ENCODE measurements at places on chromosomes 16 and 17.

DNA sequence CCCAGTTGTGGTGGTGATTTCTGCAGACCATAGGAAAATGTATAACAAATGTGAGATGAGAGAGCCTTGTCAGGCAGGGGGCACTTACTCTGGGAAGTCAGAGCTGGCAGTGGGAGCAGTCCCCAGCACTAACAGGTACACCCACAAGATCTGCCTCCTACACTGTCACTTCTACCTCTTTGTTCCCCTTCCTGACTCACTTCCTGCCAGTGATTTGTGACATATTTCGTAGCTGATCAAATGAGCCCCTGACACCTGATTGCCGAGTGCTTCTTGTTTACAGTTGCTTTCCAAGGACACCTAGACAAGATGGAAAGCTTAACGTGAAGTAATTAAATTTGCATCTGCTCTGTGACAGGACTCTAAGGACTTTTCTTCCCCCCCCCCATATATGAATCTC is 40.5 kb downstream of the FTO start:
- DNase-seq: no peak

DNA sequence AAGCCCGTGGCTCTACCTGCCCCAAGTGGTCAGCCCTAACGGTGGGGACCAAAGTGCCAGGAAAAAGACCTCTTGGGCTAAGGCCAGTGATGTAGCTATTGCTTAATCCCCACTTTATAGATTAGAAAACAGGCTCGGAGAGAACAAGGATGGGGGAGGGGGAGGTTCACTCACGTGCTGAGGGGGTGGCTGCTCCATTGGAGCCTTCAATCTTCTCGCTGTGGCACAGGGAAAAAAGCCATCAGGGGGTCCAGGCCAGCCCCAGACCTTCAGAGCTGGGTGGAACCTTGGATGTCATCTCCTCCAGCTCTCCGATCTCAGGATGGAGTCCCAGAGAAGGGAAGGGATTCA is 45.9 kb downstream of the SRCIN1 start:
- DNase-seq: no peak

GRCh38 chr17:10081571-10082169 is 116.7 kb downstream of the GAS7 start:
- no peak for DNase-seq

- DNase-seq: no peak
Observed at GRCh38 chr17:52201767-52202519, 43.4 kb upstream of the CA10 start.

DNA sequence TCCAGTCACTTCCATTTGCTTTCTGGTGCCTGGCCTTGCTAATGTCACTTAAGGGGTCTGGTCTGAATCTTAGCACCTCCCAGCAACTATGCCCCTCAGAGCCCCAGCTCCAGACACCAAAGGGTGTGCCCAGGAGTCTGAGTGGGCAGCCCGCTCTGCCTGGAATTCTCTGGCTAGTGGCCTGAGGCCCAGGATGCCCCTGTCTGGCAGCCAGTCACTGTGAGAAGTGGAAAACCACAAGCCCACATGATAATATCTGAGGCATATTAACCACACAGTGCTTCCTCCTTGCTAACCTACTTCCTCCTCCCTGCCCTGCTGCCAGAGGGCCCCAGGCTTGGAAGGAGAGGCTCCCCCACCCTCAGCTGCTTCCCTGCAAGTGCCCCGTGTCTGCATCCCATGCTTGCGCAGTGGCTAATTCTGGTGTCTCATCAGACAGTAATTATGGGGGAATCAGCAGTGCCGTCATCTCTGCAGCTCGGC is 14.0 kb downstream of the SRCIN1 start:
- DNase-seq: no peak

GRCh38 chr17:78658281-78658785 is 81.1 kb upstream of the DNAH17 start:
- DNase-seq: no peak

- DNase-seq: no peak
Observed at GRCh38 chr17:39949028-39949427, 13.8 kb upstream of the GSDMA start.

- no peak for DNase-seq
Observed at GRCh38 chr17:80604670-80605010, 60.0 kb downstream of the RPTOR start.

GRCh38 chr16:19858340-19859018 is 26.2 kb downstream of the GPRC5B start:
- no peak for DNase-seq

DNA sequence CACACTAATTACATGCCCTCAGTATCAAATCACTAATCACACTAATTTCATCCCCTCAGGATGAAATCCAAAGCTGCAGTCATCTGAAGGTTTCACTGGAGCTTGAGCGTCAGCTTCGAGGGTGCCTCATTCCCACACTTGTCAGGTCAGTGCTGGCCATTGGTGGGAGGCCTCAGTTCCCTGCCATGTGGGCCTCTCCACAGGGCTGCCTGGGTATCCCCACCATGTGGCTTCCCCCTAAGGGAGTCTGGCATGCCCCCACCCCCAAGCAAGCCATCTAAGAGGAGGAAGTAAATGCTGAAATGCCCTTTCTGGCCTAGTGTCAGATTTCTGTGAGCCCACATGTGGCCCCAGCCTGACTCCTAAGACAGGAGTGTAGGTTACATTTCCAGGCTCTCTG is 78.6 kb upstream of the CDH5 start:
- no peak for DNase-seq

- DNase-seq: no peak
Observed at GRCh38 chr16:85203462-85203813, 91.2 kb upstream of the CIBAR2 start.

DNA sequence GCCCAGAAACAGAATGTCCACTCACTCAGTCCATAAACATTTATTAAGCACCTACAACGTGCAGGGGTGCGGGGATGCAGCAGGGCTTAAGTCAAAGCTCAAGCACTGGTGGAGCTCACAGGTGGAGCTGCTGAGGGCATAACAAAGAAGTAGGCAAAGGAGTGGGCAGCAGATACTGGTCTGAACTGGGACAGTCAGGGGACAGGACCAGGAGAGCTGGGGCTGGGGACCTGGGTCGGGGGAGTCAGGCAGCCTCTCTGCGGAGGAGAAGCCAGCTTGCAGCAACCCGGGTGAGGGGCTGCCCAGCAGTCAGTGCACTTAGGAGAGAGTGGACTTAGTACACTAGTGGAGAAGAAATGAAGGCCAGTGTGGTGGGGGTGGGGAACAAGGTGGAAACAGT is 10.0 kb upstream of the TNFRSF13B start:
- DNase-seq: no peak

GRCh38 chr16:56973294-56973689 is 11.5 kb downstream of the CETP start:
- no peak for DNase-seq

DNA sequence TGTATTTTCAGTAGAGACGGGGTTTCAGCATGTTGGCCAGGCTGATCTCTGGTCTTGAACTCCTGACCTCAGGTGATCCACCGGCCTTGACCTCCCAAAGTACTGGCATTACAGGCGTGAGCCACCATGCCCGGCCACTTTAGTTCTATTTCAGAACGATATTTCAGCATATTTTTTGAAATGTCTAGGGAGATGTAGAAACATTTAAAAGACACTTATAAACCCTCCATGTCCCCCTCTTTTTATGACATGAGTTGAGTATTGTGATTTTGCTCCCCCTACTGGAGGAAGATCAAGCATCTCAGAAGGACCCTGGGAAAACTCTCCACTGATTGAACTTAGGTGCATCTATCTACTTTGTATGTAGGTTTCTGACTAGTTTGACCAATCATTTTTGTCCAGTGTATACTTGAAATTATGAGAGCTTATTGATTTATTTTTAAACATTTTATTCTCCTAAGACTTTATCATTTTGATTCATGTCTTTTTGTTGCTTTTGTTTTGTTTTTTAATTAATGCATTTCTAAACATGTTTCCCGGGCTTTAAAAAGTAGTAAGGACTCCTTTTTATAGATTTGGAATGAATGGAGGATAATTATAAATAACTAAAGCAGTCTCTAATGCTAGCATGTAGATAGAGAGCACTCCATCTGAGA is 105.1 kb downstream of the CHD9 start:
- no peak for DNase-seq

DNA sequence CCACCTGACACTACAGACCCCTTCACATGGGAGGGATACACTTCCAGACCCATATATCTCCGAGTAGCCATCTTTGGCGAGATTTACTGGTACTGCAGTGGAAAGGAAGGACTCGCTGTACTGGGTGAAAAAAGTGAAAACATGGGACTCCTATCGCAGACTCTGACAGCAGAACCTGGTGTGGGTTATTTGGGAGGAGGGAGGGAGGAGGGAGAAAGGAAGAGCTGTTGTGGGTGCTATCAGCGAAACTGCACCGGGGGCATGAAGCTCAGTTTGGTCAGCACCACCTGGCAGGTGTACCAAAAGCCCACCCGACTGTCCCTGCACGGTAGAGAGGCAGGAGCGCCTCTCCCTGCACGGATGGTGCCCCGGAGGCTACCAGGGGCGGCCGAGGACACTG is 5.0 kb downstream of the HBQ1 start:
- no peak for DNase-seq

GRCh38 chr17:74760404-74761105 is 12.1 kb downstream of the NHERF1 start:
- DNase-seq: no peak

DNA sequence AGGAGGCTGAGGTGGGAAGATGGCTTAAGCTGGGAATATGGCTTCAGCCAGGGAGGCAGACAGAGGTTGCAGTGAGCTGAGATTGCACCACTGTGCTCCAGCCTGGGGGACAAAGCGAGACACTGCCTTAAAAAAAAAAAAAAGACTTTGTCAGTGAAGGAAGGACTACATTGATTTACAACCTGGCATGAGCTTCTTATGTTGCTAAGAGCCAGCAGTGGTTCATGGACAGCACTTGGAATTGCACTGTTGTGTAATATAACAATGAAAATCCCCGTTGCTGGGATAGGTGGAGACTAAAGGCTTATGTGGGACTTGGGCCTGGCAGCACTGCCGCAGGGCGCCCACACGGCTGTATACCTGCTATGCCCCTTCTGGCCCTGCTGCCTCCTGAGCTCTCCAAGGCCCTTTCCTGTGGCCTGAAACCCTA is 14.1 kb upstream of the SLC16A5 start:
- no peak for DNase-seq

GRCh38 chr17:795721-796120 is 13.6 kb downstream of the MRM3 start:
- DNase-seq: no peak

DNA sequence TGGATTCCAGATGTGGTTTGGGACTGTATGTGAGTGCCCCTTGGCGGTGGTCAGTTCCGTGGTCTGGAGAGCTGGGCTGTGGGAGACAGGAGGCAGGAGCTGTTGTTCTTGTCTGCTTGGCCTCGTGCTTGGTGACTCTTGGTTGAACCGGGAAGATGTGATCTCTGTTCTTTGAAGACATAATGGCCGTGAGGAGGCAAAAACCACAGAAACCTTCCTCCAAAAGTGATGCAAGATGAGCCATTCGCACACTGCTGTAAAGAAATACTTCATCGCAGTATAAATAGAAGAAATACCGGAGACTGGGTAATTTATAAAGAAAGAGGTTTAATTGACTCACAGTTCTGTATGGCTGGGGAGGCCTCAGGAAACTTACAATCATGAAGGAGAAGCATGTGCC is 128.8 kb downstream of the RAP1GAP2 start:
- DNase-seq: no peak

GRCh38 chr17:81302861-81303333 is 7.8 kb upstream of the SLC38A10 start:
- no peak for DNase-seq
